ENCODE measurements at places on chromosomes 5 and 9.

DNA sequence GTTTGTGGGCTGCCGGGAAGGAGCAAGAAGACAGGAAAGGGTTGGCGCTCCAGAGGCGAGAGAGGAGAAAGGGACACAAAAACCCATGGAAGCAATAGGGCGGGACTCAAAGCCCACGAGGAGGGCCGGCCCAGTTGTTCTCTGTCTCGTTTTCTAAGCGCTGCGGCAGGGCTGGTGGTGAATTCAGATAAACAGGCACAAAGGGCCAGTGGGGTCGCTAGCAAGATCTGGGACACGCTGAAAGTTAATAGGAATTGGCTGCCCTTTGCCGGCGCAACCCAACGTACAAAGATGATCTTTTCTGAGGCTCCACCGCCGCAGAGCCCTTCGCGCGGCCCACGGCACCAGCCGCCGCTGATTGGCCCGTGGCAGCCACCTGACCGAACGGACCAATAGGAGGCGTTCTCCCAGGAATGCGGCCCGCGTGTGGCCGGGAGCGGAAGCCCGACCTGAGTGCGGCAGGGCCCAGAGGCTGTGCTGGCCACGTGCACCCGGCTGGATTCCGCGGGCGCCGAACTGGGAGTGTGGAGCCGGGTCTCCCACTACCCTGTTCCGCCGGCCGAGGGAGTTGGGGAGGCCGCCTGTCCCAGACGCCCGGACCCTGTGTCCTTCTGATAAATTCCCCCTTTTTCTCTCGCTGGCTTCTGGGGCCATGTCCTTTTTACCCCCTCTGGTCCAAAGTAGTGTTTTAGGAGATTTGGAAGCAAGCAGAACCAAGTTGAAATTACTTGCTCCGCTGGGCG, 16.8 kb upstream of the NSD1 start:
- no peak for DNase-seq

GRCh38 chr9:73611032-73611431, 459.4 kb downstream of the ANXA1 start:
- no peak for DNase-seq

DNA sequence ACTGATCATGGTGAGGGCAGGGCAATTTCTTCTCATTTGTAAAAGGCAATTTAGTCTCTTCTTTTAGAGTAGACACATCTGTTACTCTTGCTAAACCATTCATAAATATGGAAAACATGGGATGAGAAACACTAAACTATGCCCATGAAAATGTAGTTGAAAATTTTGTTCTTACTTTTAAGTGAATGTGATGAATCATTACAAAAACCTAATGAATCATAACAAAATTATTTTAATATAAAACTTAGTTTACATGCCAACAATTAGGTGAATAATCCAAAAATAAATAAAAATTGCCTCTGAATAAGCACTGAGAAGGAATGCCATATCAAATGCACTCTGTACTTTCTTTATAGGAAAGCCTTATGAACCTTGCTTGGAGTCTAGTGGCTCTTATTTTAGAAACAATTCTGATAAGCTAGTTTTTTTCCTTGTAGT, 297.7 kb upstream of the EFNA5 start:
- no peak for DNase-seq

DNA sequence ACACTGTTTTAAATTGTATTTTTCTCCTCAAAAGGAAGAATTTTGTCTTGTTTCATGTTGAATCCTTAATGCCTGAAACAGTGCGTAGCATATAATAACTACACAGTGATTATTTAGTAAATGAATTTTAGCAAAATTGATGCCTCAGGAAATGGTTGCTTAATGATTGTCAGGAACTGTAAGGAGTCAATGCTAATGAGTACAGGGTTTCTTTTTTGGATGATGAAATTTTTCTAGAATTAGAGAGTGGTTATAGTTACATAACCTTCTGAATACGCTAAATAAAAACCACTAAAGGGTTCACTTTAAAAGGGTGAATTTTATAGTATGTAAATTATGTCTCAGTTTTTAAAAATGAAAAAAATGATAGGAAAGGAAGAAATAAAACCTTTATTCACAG, 14.9 kb downstream of the FAM151B start:
- no peak for DNase-seq

- no peak for DNase-seq
Observed at GRCh38 chr5:3030511-3031165, 279.2 kb upstream of the IRX2 start.

- no peak for DNase-seq
Observed at GRCh38 chr9:34956648-34957047, 1.4 kb upstream of the PHF24 start.

- DNase-seq, result no peak
Observed at GRCh38 chr9:105258225-105258737, 13.8 kb downstream of the SLC44A1 start.

- no peak for DNase-seq
Observed at GRCh38 chr9:71308454-71308853, 187.0 kb upstream of the TRPM3 start.

GRCh38 chr5:142427529-142427928, 102.7 kb upstream of the SPRY4 start:
- no peak for DNase-seq

DNA sequence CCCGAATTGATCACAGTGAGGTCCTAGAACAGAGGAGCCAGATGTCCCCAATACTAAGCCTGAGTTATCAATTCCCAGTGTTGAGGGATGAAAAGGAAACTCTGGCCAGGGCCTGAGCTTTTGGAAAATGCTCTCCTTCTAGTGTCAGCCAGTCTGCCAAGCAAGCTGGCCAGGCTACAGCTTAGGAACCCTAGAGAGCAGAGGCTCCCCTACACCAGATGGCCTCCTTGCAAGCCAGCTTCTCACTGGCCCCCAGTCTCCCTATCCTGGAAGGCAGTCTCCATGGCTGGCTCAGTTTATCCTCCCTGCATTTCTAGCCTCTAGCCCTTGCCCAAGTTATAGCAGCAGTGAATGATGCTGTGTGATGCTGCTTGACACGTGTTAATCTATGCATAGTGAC, 204.7 kb upstream of the WWC1 start:
- DNase-seq, result no peak

DNA sequence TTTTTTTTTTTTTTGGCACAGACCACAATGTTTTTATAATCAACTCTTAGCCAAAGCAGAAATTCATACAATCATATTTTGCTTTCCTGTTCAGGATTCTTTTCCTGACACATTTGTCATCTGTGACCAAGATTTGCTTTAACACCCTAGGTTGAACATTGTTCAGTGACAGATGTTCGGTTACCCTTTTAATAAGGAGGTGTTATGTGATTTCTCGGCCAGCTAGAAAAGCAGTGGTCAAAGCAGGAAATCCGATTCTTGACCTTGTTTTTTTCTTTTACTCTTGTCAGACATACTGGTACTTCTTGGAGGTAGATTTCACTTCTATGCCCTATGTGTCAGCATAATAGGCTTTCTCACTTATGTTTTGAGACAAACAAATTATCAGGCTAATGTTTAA, 335.3 kb upstream of the ACTBL2 start:
- no peak for DNase-seq

DNA sequence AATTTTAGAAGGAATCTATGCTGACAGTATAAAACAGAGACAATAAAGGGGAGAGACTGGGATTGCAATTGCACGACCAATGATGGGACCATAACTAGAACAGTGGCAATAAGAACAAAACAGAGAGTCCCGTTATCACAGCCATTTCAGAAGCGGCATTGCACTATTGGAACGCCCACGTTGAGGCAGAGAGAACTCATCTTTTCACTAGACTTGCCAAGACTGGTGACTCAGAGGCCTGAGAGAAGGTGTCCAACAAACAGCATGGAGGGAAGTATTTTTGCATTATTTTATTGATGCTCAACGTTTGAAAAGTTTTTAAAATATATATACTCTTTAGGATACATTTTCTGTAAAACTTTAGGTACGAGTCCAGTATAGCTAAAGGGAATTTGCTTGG, 737.7 kb downstream of the TLE1 start:
- DNase-seq, result no peak

- no peak for DNase-seq
Observed at GRCh38 chr9:95189251-95190098, 128.0 kb downstream of the FANCC start.

GRCh38 chr5:122402955-122403685, 91.1 kb downstream of the SNCAIP start:
- DNase-seq, result no peak

DNA sequence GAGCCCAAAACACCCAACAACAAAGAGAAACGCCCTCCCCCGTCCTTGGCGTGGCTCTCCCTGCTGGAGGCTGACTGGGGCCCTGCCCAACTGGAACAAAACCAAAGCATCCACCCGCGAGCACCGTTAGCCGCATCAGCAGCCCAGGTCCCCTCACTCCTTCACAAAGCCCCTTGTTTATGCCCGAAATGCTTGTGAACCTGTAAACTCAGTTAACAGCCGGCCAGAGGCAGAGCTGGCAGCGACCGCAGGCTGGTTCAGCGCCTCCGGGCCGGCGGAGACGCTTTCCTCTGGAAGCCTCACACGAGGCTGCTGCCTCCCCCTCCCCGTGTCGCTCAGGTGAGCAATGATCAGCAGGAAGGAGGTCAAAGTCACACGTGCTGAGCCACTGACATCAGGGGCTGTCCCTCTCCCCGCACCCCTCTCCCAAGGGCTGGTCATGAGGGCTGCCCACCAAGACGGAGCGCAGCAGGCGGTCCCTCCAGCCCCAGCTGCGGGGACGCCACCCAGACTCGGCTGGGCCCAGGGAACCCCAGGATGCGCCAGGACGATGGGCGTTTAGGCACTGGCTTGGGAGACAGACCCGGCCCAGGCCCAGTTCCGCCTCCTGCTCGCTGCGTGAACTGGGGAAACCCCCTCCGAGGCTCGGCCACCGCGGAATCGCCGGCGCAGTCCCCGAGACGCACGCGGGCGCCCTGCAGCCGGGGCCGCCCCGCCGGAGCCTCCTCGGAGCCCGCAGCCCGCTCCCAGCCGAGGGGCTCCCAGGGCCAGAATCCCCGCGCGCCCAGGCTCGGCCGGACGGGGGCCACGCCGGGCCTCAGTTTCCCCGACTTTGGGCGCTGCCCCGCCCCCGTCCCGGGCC, 563 bp downstream of the SNAPC4 start:
- DNase-seq, result no peak

DNA sequence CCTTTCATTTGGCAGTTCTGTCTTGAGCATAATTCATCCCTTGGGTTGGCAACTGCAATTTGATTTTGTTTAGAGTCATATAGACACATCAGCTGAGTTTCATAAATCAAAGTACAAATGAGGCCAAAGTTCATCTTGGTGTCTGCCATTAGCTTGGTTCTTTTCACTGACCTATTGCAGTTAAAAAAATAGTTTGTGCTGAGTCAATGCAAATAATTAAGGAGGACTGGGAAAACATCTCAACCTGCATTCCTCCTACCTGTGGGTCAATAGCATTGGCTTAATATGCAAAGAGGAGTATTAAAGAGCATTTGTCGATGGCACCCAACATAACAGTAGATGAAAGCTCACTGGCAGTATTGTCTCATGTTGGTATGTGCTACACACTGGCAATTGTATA, 1.6 kb downstream of the PKD2L2 start:
- no peak for DNase-seq

DNA sequence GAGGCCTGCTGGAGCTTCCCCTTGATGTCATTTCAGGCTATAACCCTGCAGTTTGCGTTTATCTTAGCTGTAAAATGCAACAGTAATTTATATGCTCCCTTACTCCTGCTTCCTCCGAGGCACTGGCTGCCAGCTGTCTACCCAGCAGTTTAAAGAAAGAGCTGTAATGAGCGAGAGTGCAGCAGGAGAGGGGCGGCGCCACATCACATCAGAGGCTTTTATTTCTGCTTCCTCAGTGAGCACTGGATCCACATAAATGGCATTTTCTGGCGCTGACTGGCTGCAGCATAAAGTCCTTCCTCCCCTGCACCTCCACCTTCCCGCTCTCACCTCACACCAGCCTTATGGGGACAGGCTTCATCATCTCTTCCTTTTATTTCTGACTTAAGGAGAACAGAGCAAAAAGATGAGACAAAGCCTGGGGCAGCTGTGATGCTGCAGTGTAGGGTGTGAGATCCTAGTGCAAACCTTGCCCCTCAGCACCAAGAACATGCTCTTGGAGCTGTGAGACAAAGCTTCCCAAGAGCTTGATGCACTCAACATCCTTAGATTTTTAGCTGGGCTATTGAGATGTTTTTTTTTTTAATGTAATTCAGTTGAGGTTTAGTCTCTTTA, 829.6 kb upstream of the ZNF608 start:
- DNase-seq, result peak; percentile 91

DNA sequence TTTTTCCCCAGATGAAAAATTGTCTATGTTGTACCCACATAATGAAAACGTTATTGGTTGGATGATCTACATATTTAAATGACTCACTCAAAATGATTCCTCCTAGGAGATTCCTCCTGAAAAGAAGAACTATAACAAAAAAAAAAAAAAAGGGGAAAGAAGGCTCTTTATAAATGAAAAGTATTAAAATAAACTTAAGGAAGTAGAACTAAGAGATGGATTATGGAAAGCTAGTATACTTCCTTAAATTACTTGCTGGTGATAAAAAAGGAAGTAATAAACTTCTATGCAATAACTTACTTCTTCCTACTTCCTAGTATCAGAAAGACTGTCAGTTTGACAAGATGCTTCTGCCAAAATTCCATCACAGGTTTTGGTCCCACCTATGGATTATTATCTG, 1087.7 kb downstream of the CDH12 start:
- no peak for DNase-seq

DNA sequence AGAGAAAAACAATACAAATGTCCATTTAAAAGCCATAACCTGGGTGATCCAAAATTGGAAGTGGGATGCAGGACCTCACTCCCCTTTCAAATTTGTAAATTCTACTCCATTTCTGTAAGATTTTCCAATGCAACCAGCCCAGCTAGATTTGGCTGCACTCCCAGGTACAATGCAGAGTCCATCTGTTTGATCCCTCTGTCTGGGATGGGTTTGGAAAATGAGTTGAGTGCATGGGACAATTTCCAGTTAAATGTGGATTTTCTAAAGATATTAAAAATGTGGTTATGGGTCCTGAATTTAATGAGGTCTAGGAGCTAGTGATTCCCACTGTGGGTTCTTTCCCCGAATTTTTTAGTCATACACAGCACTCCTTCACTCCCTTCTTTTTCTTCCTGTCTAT, 104.0 kb upstream of the ATP10B start:
- DNase-seq, result no peak

DNA sequence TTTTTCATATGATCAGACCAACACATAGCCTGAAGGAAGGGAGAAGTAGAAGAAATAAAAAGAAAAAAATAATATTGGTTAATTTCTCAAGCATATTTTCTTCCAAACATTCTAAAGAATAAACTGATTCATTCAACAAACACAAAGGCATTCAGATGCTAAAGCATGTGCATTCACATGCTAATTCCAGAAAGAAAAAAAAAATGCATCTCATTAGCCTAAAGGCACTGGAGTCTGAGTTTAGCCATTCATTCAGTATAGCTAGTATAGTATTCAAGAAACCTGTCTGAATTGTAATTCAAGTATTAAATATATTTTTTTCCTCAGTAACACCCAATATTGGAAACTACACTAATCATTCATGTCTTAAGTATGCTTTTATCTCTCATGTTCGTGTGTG, 61.0 kb upstream of the FER start:
- no peak for DNase-seq

DNA sequence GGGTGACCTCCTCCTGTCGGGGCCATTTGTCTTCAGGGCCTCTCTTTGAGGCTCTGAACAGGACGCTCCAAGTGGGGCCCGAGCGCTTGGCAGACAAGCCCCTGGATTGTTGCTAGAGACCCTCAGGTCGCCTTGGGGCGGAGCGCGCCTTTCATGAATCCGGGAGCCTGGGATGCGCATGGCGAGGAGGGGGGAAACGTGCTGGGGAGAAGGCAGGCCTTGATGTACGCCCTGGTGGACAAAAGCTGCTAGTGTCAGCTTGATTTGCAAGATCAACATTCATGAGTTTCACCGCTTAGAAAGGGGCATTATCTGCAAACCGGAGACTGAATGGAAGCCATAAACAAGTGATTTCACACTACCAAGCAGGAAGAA, 226.3 kb downstream of the SMARCA2 start:
- DNase-seq, result no peak

GRCh38 chr9:113599646-113600022, 136.1 kb downstream of the RGS3 start:
- no peak for DNase-seq
